Endothelial cell (in vitro differentiated cells): ENCODE measurements at places on chromosomes 6 and 20. TPM values are rescaled to one million over a fixed set of nuclear protein-coding genes. Genes with fewer than 3 reads are reported as not detected.

- peak; percentile 67 for DNase-seq
Observed at GRCh38 chr20:9068233-9068801, 570 bp upstream of the PLCB4 start.

- DNase-seq = no peak
Observed at GRCh38 chr6:6825193-6825784, 236.8 kb downstream of the LY86 start.

The SLC35F1 gene
- total RNA-seq = 0.23 TPM

The CGA gene
- total RNA-seq = not detected

The FOXS1 gene
- 9.6 TPM for total RNA-seq

The UST gene
- total RNA-seq = 23.2 TPM

DNA sequence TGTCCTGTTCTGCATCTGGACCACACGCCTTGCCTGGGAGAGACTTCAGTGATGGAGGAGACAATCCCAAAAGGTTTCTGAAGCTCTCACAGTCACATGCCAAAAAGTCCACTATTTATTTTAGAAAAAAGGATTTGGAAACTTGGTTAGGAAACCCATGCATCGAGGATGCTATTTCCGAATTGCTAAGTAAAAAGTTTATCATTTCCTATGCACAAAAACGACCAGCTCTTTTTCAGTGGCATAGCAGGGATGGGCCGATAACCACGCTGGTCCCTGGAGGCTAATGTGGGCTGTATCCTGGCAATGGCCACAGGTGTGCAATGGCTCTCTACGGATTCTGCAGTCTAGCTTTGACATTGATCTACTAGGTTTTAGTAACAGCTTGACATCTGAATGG, 33.9 kb downstream of the RAMACL start:
- DNase-seq = no peak

GRCh38 chr20:47724910-47725247, 60.4 kb downstream of the SULF2 start:
- DNase-seq = no peak

The KHDRBS2 gene
- total RNA-seq = not detected

GRCh38 chr6:108795122-108795521, 53.1 kb upstream of the ARMC2 start:
- no peak for DNase-seq

DNA sequence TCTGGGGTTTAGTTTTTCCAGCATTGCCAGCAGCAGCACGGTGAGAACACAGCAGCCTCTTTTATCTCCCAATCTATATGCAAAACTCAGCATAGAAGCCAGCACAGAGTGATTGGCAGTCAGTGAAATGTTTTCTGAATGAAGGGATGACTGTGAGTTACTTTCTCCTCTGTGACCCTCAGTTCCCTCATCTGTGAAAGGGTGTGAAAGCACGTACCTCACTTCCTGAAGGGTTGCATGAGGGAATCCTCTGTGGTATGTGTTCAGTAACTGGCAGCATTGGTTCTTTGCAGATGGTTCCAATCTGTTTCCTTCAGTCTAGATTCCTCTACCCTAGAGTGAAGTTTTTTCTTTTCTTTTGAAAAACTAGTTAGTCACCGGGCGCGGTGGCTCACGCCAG, 40.0 kb downstream of the EFCAB8 start:
- DNase-seq = no peak

The PRICKLE4 gene
- total RNA-seq = 20.7 TPM

- no peak for DNase-seq
Observed at GRCh38 chr20:59232618-59233017, 67.8 kb upstream of the EDN3 start.

The TOX2 gene
- total RNA-seq = 5.0 TPM

- DNase-seq = no peak
Observed at GRCh38 chr6:47733879-47734558, 35.6 kb downstream of the ADGRF4 start.

DNA sequence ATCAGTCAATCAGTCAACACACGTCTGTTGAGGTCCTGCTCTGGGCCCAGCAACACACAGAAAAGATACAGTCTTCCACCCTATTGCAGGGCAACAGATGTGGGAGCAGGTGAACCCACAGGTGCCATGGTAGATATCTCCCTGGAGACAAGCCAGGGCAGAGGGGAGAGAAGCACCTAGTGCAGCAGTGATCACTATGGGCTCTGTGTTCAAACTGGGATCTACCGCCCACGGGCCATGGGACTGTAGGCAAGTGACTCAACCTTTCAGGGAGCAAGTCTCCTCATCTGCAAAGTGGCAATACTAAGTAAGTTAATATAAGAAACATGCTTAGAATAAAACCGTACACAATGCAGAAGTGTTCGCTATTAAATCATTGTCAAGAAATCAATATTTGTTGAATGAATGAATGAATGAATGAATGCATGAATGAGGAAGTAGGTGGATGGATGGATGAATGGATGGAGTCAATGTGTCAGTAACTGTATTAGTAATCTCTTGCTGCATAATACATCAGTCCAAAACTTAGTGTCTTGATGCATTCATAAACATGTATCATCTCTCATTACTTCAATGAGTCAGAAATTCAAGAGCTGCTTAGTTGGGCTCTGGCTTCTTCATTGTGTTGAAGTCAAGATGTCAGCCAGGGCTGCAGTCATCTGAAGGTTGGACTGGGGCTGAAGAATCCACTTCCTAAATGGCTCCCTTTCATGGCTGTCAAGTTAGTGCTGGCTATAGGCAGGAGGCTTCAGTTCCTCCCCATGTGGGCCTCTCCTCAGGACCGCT, 31.9 kb upstream of the NFATC2 start:
- no peak for DNase-seq

DNA sequence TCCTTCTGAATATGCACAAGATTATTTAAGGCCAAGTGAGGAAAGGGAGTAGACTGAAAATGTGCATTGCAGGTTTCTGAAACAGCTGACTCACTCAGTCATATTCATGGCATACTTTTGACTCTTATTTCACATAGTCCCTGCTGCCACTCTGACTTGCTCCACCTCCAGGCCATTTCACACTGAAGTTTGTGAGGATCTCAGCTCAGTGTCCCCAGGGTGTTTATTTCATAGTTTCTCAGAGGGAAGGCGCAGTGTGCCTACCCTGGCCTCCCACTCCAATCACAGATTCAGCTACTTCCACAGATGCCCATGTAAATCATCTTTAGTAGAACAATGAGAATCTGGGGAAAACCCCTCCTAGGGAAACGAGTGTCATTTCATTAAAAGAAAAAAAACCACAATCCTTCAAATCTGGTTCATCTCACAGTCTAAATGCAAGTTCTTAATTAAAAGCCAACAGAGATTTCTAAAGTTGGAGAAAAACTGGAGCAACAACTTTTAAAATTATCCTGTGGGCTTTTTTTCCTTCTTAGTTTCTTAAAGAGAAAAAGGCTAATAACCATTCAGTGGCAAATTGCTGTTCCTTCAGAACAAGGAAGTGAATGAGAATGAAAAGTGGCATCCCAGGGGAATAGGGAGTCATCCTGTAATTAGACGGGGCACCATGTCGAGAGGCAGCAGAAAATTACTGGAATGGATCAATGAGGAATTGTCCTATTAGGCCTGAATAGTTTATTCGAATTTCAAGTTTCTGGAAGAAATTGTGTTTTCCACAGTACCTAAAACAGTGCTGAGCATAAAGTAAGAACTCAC, 133.6 kb downstream of the TFAP2B start:
- DNase-seq = no peak

- DNase-seq = no peak
Observed at GRCh38 chr6:4295058-4295782, 159.8 kb upstream of the ECI2 start.

GRCh38 chr6:117290173-117290846, 25.0 kb downstream of the VGLL2 start:
- DNase-seq = no peak

The DEFB118 gene
- not detected for total RNA-seq

DNA sequence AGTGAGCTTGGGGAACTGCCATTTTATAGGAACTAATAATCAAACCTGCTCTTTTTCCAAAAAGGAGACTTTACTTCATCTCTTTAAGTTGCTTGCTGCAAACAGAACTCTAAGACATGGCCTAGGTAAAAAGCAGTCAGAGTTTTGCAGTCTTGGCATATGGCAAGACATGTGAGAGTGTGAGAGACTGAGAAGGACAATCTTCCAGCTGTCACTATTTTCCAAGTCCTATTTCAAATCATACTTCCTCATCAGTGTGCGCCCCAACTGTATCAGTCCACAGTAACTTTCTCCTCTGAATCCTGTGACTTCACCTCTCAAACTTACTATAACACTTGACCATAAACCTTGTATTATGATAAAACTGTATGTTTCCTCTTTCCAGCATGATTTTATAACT, 10.4 kb downstream of the CALHM6 start:
- no peak for DNase-seq

GRCh38 chr6:153790048-153790447, 249.0 kb upstream of the OPRM1 start:
- DNase-seq = no peak

The OR2H1 gene
- not detected for total RNA-seq

GRCh38 chr20:47921408-47921807, 136.1 kb upstream of the SULF2 start:
- no peak for DNase-seq

The PPT2 gene
- 44.4 TPM for total RNA-seq
